ENCODE measurements at places on chromosomes 6 and 20.

DNA sequence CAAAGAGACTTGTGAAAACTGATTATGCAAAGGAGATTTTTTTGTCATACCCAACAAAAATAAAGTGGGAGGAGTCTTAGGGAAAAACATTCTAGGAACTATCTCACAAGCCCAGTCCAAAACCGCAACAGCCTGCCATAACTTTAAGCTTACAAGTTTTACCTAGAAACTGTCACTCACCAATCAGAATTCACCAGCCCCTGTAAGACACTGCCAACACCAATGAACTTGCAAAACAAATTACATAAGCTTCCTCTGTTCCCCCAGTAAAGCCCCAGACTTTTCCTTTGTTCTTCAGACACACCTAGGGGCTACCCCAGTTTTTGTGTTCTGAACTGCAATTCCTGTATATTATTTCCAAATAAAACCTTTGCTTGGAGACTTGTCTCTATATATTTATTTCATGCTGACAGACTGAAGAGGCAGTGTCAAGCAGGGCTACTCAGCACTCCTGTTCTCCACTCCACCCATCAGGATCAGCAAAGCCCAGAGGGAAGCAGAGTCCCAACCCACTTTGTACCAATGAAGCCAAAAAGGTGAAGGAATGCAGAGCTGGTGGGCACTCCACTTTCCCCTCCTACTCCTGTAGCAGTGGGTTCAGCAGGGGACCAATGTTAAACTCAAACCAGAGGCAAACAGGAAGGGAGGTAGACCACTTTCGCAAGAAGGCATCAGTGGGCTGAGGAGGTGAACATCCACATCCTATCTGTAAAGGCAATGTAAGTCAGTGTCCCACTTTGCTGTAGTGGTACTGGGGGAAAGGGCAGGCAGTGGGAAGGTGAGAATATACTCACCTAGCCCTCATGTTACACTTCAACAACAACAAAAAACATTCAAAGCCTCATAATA, 142.5 kb upstream of the RUNX2 start:
- no peak overlapping the region for H3K4me3 ChIP-seq
- no peak overlapping the region for H3K27ac ChIP-seq
- no peaks in the 10 kb centered on the region for H3K36me3 ChIP-seq
- H3K27me3 ChIP-seq = no peaks in the 10 kb centered on the region
- no peaks in the 10 kb centered on the region for H3K4me1 ChIP-seq

DNA sequence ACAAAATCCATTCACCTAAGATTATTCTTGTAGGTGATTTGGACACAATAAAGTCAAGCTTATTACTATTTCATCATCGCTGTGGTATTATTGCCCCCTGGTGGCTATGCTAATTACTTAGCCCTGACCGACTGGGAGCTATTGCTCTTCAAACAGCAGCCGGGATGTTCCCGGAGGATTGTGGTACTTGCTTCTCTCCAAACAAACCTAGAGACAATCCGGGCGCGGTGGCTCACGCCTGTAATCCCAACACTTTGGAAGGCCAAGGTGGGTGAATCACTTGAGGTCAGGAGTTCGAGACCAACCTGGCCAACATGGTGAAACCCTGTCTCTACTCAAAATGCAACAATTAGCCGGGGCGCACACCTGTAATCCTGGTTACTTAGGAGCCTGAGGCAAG, 15.4 kb upstream of the STMND1 start:
- peak; percentile 78 for DNase-seq
- H3K27ac ChIP-seq = no peak overlapping the region
- H3K4me3 ChIP-seq = no peak overlapping the region
- H3K27me3 ChIP-seq = peaks cover 9% of the 10 kb centered on the region
- no peaks in the 10 kb centered on the region for H3K4me1 ChIP-seq
- no peaks in the 10 kb centered on the region for H3K36me3 ChIP-seq

GRCh38 chr6:42914546-42914945, 1.3 kb upstream of the PTCRA start:
- peaks cover 9% of the 10 kb centered on the region for H3K4me1 ChIP-seq
- H3K27me3 ChIP-seq = no peaks in the 10 kb centered on the region
- no peaks in the 10 kb centered on the region for H3K36me3 ChIP-seq
- DNase-seq = no peak
- H3K27ac ChIP-seq = no peak overlapping the region
- no peak overlapping the region for H3K4me3 ChIP-seq

GRCh38 chr6:13702809-13703302, 8.8 kb downstream of the RANBP9 start:
- H3K36me3 ChIP-seq = no peaks in the 10 kb centered on the region
- no peak overlapping the region for H3K27ac ChIP-seq
- H3K4me3 ChIP-seq = no peak overlapping the region
- DNase-seq = no peak
- peaks cover 2% of the 10 kb centered on the region for H3K4me1 ChIP-seq

- no peak for DNase-seq
- H3K27ac ChIP-seq = no peak overlapping the region
- no peak overlapping the region for H3K4me3 ChIP-seq
- peaks cover 11% of the 10 kb centered on the region for H3K4me1 ChIP-seq
Observed at GRCh38 chr6:6711031-6711785, 122.7 kb downstream of the LY86 start.

DNA sequence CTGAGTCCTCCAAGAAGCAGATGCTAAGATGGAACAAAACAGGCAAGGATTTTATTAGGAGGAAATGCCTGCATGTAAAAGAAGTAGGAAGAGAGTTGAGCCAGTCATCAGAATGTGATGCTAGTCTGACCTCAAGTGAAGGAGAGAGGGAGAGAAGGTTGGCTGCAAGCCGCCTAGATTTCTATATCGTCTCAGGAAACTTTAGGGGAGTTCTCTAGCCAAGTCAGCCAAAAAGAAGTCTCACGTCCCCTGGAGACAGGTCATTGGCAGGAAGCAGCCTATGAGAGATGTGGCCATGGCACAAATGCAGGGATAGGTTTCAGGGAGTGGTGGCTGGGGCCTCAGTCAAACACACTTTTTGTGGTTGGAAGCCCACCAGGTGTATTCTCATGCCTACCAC, 378.0 kb downstream of the CD109 start:
- no peaks in the 10 kb centered on the region for H3K36me3 ChIP-seq
- no peaks in the 10 kb centered on the region for H3K4me1 ChIP-seq
- no peak for DNase-seq
- no peak overlapping the region for H3K27ac ChIP-seq
- H3K4me3 ChIP-seq = no peak overlapping the region

DNA sequence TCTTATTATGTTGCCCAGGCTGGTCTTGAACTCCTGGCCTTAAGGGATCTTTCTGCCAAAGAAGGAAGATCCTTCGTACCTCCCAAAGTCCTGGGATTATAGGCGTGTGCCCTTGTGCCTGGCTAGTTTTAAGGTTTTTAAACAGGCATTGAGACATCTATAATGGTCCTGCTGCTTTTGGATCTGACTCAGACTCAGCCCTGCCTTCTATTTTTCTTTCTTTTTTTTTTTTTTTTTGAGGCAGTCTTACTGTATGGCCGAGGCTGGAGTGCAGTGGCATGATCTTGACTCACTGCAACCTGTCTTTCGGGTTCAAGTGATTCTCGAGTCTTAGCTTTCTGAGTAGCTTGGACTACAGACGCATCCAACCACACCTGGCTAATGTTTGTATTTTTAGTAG, 73.7 kb downstream of the PHF20 start:
- no peak overlapping the region for H3K4me3 ChIP-seq
- no peak for DNase-seq
- H3K27ac ChIP-seq = no peak overlapping the region
- peaks cover 65% of the 10 kb centered on the region for H3K36me3 ChIP-seq

- no peaks in the 10 kb centered on the region for H3K27me3 ChIP-seq
- peaks cover 4% of the 10 kb centered on the region for H3K4me1 ChIP-seq
- no peak overlapping the region for H3K27ac ChIP-seq
- no peak overlapping the region for H3K4me3 ChIP-seq
- no peak for DNase-seq
Observed at GRCh38 chr6:131838051-131838450, 30.2 kb downstream of the ENPP1 start.

GRCh38 chr20:38291966-38292365, 12.0 kb upstream of the BPI start:
- H3K27me3 ChIP-seq = peaks cover 6% of the 10 kb centered on the region
- no peak for DNase-seq
- H3K36me3 ChIP-seq = no peaks in the 10 kb centered on the region

DNA sequence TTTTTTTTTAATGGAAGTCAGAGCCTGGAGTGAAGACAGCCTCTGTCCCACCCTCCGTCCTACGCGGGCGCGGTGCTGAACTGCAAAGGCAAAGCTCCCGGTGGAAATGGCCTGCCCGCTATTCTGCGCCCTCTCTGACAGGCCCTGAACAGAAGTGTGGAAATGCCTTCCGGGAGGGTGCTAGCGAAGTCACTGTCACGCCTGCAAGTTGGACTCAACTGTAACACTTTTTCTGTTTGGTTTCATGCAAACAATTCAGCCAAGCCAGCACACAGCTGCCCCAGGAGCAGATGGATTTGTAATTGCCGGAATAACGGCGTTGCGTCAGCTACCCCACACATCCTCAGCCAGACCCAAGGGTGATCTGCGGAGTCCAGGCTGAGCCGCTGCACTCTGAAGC, 107.6 kb downstream of the PSMB1 start:
- no peak for DNase-seq
- no peak overlapping the region for H3K4me3 ChIP-seq
- H3K4me1 ChIP-seq = peaks cover 5% of the 10 kb centered on the region
- H3K27ac ChIP-seq = no peak overlapping the region
- H3K36me3 ChIP-seq = no peaks in the 10 kb centered on the region
- H3K27me3 ChIP-seq = peaks cover 14% of the 10 kb centered on the region

- peak overlapping the region; percentile 37 for H3K27ac ChIP-seq
- peak overlapping the region; percentile 80 for H3K4me3 ChIP-seq
- peaks cover 2% of the 10 kb centered on the region for H3K4me1 ChIP-seq
- peaks cover 16% of the 10 kb centered on the region for H3K36me3 ChIP-seq
- no peaks in the 10 kb centered on the region for H3K27me3 ChIP-seq
Observed at GRCh38 chr20:44884907-44885391, 556 bp upstream of the YWHAB start.

- peaks cover 5% of the 10 kb centered on the region for H3K4me1 ChIP-seq
- peaks cover 3% of the 10 kb centered on the region for H3K36me3 ChIP-seq
- DNase-seq = peak; percentile 90
- peak overlapping the region; percentile 14 for H3K4me3 ChIP-seq
- H3K27me3 ChIP-seq = no peaks in the 10 kb centered on the region
Observed at GRCh38 chr20:34637245-34638038, 39.5 kb downstream of the PIGU start.
